ENCODE measurements at places on chromosomes 12 and 14.

DNA sequence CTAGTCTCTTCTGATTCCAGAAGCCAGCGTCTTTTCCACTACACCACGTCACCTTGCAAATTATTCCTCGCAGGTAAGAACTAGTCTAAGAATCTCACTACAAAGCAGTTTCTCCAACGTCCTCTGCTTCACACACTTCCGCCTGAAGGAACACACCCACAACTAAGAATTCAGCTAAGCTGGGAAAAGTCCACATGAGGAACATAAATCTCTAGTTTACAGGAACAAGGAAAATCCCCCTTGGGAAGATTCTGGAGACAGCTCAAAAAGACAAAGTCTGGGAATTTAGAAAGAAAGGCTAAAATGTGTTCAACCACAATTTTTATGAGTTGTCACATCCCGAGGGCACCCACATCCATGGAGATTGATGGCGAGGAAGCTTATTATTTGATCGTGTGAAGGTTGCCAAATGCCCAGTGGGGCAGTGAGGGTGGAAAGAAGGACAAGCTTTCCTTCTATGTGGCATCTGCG is 780.2 kb upstream of the TBX3 start:
- no peak for DNase-seq

DNA sequence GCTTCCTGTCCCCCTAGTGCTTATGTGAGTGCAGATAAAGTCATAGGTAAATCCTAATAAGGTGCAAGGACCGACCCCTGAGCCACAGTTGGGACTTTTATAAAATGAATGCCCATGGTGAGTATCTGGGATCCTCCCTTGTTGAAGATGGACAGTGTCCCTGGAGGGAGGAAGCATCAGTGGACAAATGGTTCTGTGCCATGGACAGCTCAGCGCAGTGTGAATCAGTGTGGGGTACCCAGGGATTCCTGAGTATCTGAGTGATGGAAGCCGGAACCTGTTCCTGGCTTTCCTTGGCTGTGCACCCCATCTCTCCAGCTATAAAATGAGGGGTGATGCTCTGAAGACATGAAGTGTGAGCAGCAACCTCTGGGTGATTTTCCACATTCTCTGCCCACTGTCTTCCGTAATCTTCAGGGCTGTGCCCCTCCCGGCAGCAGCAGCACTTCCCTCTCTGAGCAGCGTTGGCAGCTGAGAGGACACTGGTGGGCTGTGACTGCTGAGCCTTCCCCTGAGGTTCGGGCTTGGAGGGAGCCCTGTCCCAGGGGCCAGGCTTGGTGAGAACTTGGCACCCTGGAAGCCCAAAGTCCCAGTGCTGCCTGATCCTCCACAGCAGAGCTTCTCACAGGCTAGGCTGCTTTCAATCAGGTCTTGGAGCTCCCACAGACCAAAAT is 25.0 kb downstream of the VCPKMT start:
- no peak for DNase-seq

- DNase-seq = no peak
Observed at GRCh38 chr14:104134061-104134965, 4.1 kb upstream of the KIF26A start.

GRCh38 chr14:104434214-104435076 is 145.1 kb upstream of the C14orf180 start:
- no peak for DNase-seq

DNA sequence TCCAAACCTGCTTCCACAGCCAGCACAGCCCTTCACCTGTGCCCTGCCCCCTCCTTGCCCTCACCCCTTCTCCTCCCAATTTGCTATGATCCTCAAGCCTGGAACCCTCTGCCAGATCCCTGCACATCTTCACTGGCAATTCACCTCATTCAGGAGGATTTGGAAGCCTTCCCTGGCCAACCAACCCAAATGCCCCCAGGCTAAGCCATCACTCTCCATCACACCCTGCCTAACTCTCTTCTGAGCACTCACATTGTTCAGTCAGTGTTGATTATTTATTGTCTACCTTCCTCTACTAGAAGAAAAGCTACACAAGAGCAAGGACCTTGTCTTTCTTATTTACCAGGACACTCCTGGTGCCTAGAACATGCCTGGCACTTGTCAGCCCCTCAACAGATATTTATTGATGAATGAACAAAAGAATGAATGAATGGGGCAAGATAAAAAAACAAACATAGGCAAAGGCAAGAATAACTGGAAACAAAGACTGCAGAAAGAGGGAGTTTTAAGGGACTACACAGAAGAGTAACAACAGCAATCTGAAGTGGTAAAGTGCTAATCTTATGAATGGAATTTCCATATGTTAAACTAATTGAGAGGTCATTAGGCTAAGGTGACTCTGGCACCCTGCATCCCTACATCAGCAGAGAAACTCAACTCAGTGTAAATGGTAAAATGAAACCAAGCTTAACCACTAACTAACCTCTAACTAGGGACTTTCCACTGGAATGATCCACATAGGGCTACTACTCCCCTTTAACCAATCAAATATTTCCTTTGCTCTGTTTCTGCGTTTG is 33.4 kb downstream of the TMTC1 start:
- no peak for DNase-seq

DNA sequence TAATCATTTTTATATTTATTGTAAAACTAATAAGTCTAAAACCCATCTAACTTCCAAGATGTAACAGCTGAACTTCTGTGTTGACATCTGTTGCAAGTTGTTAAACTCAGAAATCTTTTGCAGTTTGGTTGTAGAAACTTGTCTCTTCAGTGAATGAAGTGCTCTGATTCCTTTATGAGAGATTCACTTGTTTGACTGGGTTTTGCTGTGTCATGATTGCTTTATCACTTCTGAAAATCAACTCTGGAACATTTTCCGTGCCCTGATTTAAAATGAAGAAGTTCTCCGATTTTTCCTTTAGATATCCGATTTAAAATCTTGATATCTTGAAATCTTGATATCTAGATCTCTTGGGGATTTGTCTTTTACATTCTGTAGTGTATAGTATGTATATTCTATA is 65.1 kb downstream of the DIP2B start:
- DNase-seq = no peak

GRCh38 chr14:104292084-104292970 is 153.9 kb downstream of the KIF26A start:
- no peak for DNase-seq

DNA sequence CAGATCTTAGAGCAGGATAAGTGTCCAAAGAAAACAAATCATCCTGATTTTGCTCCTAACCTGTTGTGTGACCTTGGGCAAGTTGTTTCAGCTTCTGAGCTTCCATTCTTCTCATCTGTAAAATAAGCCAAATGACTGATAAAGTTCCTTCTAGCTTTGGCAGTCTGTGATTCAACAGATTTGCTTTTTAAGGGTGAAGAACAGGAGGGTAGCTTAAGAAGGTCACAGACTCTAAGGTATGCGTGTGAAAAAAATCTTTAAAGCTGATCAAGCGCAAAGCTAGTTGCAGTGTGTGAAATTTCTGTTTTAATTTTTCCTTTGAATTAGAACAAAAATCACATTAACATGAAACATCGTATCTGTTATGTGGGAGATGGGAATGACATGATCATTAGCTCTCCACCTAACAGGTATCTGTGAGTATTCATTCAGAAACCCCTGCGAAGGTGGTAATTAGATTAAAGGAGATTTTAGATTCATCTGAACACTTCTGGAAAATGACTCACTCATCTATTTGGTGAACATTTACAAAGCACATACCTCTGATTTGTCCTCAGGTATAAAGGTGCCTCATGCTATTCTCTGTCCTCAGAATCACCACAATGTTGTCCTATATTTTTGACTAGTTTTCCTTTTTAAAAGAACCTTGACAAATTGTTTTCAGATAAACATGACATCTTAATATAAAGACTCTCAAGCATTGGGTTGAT is 131.9 kb upstream of the CPM start:
- DNase-seq = no peak

- peak; percentile 63 for DNase-seq
Observed at GRCh38 chr12:54991161-54991990, 6.8 kb upstream of the TESPA1 start.

DNA sequence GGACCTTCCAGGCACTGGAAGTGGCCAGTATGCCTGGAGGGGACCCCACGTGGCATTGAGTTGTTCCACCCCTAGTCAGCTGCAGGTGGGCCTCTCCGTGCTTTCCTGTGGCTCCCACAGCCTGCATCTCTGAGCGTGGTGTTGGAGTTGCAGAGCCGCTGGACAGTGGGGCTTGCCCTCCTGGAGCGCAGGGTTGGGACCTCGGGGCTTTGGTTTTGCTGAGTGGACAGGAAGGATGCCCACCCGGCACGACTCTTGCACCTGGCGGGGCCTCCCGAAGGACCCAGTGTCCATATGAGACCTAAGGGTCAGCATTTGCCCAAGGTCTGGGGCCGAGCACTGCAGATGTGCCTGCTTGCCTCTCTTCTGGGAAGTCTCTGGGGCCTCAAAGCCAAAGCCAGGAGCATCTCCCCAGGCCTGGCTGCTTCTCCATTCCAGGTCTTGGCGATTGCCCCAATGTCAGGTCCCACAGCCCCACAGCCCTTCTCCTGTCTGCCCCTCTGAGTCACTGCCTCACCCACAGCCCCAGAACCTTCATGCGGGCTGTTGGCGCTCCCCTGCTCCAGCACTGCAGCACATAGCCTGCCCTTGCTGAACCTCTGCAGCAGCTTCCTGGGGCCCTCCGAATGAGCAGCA is 1.5 kb downstream of the PACS2 start:
- DNase-seq = no peak

DNA sequence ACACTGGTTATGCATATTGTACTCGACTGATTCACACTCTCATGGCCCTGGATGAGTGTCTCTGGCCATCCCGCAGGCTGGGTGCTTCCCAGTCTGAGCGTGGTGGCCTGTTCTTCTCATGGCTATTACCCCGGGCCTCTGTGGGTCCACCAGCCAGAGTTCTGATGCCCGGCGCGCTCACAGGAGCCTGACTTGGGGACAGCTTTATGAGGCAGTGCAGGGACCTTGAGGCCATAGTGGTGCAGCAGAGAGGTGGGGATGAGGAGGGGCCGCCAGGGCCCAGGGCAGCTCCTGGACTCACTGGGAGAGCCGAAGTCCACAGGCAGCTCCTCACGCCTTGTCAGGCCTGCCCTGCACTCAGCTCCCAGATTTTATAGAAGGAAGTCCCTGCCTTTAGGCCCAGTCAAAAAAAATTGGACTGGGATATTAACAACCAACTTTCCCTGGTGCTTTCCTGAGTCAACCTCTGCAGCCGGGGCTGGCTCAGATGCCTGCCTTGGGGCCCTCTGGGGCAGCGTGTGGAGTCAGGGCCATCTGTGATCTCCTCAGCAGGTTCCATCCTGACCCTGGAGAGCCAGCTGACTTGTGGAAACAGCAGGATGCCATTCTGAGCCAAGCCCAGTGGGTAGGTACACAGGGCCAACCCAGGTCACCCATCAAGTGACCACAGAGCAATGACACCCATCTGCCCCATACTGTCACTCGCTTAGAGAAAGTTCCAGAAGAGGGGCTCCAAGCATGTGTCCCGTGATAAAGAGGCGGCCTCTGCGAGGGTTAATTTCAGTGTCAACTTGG is 89.4 kb upstream of the DIO3 start:
- no peak for DNase-seq

DNA sequence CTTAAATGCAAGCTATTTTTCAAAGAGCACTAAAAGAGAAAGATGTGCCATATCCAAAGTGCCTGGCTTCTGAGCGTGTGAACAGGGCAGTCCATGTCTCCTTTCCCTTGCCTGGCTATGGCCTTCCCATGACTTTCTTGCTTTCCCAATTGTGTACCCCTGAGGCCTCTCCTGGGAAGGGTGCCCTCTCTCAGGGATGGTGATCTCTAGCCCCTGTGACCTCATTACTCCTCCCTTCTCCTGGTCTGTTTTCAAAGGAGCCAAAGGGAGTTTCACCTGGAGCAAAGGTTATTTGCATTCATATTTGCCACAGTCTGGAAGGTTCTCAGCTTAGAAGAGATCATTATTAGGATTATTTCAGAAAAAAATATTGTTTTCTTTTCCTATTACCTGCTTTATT is 429.4 kb upstream of the TMTC1 start:
- DNase-seq = no peak

- DNase-seq = no peak
Observed at GRCh38 chr12:39830171-39830570, 210.6 kb upstream of the ABCD2 start.

DNA sequence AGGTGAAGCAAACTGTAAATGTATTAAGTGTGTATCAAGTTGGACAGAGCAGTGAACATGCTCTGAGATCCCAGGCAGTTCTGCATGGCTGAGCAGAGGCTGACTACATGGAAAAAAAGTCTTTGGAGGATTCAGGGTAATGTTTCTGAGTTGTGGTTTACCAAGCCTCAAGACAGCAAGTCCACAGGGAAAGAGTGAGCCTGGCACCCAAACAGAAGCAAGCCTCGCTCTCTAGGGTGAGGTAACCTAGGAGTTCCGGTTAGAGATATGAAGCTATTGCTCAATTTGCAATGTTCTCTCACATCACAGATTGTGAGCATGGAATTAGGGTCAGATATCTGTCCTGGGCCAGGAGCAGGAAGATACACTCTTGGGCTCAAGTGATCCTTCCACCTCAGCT is 158.6 kb downstream of the MON2 start:
- DNase-seq = no peak

DNA sequence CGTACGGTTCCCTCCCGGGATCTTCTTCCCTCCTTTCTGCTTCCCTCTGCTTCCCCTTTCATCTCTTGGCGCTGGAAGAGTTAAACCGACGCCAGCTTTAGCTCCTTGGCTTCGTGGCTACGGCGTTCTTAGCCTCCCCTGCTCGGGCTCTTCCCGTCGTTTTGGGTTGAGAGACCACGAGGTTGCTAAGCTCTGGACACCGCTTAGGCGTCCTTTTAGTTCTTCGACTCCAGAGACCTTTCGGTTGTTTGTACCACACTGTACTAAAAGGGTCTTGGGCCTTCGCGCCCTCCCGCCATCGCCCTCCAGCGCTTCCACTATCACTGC is 545 bp downstream of the CPSF2 start:
- DNase-seq = peak; percentile 13

- DNase-seq = no peak
Observed at GRCh38 chr12:93738199-93739058, 61.3 kb downstream of the CRADD start.

- DNase-seq = no peak
Observed at GRCh38 chr12:20822415-20822814, 11.9 kb downstream of the SLCO1B3 start.

DNA sequence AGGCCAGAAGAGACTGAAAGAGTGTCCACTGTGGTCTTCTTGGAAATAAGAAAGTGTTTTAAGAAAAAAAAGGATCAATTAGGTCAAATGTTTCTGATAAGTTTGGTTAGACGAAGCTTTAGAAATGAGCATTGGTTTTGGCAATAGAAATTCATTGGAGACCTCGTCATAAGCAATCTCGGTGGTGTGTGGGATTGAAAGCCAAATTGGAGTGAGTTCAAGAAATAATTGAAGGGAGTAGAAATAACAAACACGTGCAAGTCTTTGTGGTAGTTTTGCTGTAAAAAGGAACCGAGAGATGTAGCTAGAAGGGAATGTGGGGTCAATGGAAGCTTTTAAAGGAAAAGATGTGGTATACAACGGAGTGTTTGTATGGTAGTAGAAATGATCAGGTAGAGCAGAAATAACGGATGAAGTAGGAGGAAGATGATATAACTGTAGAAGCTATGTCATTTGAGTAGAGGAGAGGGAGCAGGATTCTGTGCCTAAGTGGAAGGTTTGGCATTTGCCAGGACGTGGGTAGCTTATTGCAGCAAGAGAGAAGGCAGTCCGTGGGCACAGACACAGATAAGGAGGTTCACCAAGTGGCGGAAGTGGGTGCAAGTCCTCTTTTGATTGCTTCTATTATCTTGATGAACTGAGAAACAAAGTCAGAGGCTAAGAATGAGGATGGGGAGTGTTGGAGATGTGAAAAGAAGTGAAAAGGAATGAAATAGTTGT is 146.2 kb downstream of the DACT1 start:
- no peak for DNase-seq
